NCI-H1048 (cell line): ENCODE measurements at places on chromosomes 13 and 19.
A peak's percentile ranks its signal among the peaks of the same experiment; 100 is the strongest.

GRCh38 chr19:39112338-39112890 lies 13.2 kb upstream of the PAK4 start:
- no peak for DNase-seq

- no peak for DNase-seq
Observed at GRCh38 chr13:105333416-105333815, 1202.0 kb downstream of the EFNB2 start.

DNA sequence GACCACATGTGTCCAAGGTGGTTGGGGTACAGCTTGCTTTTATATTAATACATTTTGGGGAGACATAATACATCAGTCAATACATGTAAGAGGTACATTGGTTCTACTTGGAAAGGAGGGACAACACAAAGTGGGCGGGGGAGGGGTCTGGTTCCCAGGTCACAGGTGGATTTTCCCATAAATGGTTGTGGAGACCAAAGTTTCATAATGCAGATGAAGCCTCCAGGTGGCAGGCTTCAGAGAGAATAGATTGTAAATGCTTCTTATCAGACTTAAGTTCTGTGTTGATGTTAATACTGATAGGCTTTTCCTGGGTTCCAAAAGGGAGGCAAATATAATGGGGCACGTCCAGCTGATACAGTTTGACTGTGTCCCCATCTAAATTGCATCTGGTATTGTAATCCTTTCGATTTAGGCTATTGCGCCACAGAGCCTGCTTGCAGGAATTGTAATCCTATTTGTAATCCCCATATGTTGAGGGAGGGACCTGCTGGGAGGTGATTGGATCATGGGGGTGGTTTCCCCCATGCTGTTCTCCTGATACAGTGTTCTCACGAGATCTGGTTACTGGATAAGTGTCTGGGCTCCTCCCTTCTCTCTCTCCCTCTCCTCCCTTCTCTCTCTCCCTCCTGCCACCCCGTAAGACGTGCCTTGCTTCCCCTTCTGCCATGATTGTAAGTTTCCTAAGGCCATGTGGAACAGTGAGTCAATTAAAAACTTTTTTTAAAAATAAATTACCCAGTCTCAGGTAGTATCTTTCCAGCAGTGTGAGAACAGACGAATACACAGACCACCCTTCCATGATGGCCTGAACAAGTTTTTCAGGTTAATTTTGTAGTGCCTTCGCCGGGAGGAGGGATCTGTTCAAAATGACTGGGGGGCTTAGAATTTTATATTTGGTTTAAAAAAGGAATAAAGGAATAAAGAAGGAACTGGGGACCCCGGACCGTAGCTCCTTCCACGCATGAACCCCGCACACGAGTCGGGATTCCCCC lies 44.9 kb downstream of the ZNF823 start:
- DNase-seq: peak; percentile 25

DNA sequence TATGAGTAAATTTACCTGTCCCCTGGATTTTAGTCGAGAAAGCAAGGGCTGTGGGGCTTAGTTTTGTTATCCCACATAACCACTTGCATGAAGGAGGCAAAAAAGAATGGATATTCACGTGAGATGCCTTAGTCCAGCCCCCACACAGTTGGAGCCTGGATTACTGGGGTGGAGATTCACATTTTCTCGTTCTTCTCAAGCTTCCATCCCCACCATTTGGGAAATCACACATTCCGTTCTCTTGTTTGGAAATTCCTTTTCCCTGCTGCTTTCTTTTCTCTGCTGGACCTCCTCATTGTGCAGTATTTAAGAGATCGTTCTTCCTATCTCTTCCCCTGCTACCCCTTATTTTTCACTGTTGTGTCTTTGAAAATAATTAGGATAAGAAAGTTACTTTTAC lies 45.1 kb upstream of the FARP1 start:
- no peak for DNase-seq
